ENCODE measurements at places on chromosomes 7 and 10.

DNA sequence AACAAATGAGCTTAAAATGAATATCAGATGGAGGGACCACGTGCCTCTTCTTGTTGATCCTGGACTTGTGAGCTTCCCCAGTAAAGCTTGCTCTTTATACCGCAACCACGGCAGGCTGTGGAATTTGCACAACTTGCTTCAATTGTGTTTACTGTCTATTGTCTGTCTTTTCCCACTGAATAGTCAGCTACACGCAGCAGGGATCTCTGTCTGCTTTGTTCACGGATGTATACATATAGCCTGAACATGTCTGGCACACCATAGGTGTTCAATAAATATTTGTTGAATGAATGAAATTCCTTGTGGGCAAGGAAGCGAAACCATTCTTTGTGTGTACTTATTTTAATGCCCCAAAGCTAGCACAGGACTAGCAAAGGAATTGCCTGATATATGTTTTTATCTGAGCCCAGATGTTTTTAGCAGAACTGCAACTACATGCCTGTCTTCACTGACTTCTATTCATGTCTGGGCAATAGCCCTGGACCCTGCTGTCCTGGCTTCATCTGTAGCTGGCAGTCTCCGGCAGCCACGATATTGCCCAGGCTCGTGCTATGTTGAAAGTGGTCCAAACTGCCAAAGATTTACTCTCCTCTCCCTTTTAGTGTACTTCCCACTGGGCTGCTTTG, 29.9 kb upstream of the IFRD1 start:
- DNase-seq, result no peak

- DNase-seq, result no peak
These were observed 4.4 kb downstream of the CDK6 start for GRCh38 chr7:92831716-92832533.

GRCh38 chr7:70266186-70266585, 667.9 kb downstream of the AUTS2 start:
- DNase-seq, result no peak

DNA sequence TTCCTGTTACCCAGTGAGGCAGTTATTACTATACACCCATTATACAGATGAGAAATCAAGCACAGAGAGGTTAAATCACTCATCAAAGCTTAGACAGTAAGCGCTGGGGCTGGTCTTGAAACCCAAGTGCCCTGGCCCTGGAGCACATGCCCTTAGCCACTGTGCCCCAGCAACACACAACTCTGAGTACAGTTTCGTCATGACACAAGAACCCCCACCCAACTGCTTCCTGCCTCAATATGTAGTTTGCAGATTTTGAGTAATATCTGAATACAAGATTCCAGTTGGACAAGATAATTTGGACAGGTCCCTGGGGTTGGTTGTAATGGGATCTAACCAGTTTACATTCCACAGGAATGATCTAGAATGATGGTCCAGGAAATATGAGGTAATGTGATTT, 62.8 kb downstream of the SH3PXD2A start:
- no peak for DNase-seq

DNA sequence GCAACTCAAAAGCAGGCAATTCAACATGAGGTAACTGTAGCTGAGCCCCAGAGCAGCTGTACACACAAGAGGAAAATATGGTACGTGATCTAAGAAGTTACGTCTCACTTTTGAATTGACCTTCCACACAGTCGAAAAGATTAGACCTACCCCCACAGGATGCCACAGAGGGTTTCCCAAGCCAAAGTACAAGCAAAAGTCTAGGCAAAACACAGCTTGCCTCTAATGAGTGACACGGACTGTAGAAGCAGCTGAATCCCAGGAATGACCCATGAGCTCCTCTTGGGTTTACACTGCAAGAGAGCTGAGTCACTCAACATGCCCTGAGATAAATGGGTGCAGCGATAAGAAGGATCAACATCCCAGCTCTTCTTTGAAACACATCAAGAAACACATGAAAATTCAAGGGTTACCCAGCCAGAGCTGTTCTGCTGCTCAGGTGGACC, 9.8 kb downstream of the CREB3L2 start:
- DNase-seq, result no peak

DNA sequence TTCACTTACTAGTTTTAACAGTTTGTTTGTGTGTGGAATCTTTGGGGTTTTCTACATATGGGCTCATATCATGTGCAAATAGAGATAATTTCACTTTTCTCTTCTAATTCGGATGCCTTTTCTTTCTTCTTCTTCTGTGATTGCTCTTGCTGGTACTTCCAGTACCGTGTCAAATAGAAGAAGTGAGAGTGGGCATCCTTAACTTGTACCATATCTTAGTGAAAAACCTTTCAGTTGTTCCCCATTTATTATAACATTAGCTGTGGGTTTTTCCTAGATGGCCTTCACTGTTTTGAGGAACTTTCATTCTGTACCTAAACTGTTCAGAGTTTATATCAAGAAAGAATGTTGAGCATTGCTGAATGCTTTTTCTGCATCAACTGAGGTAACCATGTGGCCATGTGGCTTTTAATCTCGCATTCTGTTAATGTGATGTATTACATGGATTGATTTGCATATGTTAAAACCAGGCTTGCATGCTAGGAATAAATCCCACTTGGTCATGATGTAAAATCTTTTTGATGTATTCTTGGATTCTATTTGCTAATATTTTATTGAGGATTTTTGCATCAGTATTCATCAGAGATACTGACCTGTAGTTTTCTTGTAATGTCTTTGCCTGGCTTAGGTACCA, 78.7 kb downstream of the FAM107B start:
- no peak for DNase-seq

DNA sequence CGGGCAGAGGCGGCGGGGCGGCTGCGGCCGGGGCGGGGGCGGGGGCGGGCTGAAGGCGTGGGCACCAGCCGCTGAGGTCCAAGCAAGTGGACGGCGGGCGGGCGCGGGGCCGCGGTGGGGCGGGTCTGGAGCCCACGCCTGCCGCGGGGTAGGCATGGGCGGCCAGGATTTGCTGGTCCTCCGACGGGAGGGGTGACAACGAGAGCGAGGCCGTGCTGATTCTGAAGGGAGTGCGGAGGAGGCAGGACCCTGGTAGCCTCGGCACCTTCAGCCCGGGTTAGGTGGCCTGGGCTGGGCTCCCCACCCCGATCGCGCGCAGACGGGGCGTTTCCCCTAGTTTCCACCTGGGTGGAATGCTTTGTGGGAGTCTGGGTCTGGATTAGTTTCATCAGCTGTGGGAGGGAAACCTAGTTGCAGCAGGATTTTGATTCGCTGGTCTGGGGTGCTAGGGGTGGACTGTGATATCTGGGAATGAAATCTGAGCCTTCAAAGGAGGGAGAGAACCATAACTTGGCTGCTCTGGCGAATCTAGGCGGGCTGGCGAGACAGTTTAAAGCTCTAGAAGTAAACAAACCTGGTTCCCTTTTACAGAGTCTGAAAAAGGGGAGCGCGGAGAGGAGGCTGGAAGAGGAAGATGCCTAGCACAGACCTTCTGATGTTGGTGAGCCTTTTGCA, 609 bp downstream of the SGPL1 start:
- DNase-seq, result no peak

DNA sequence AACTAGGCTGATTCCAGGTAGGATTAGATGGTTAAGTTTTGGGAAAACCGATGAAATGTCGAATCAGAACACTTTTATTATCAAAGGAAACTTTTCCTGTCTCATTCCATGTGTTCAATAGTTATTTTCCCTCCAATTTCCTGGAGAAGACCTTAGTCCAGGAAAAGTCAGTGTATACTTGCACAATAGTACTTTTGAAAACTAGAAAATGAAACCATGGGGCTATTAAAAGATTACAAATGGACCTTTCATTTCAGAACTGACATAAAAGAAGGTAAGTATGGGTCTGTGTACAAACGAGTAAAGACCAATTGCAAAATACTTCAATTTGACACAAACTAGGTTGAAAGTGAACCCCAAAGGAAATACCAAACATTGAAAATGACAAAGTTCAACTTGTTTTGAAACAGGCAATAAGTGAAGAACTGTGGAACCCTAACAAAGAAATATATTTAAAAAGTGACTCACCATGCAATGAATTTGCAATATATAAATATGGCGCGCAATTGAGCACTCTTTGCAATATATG, 2.1 kb downstream of the AVPI1 start:
- no peak for DNase-seq

GRCh38 chr10:94213980-94214379, 148.8 kb downstream of the NOC3L start:
- DNase-seq, result no peak

GRCh38 chr10:31004611-31005193, 27.0 kb downstream of the ZNF438 start:
- DNase-seq, result no peak

- no peak for DNase-seq
These were observed 35.2 kb downstream of the MCU start for GRCh38 chr10:72727130-72727529.

DNA sequence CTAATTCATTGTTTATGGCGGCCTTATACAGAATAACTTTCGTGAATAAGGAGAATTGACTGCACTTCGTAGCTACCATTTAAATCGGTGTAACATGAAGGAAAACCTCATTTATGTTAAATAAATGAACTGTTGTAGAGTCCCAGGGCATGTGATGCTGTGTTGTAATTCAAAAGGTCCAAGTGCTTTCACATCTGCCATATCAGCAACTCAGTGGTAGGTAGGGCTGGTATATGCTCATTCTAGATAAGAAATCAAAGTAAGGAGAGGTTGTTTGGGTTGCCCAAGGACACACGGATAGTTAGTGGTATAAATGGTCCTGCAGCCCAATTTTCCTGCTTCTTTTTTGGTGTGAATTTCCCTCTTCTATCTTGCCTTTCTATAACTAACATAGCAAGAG, 15.8 kb downstream of the BBS9 start:
- no peak for DNase-seq

DNA sequence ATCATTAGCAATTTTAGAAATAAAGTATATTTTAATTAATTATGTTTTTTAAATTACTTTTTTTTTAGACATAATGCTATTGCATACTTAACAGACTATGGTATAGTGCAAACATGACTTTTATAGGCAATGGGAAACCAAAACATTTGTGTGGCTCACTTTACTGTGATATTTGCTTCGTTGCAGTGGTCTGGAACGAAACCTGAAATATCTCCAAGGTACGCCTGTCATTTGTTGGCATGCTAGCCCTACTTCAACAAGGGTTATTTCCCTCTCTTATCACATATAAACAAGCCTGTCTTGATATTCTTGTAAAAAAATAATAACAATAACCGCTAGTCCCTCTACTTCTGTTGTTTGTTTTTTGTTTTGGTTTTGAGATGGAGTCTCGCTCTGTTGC, 74.2 kb downstream of the TYW1B start:
- no peak for DNase-seq

DNA sequence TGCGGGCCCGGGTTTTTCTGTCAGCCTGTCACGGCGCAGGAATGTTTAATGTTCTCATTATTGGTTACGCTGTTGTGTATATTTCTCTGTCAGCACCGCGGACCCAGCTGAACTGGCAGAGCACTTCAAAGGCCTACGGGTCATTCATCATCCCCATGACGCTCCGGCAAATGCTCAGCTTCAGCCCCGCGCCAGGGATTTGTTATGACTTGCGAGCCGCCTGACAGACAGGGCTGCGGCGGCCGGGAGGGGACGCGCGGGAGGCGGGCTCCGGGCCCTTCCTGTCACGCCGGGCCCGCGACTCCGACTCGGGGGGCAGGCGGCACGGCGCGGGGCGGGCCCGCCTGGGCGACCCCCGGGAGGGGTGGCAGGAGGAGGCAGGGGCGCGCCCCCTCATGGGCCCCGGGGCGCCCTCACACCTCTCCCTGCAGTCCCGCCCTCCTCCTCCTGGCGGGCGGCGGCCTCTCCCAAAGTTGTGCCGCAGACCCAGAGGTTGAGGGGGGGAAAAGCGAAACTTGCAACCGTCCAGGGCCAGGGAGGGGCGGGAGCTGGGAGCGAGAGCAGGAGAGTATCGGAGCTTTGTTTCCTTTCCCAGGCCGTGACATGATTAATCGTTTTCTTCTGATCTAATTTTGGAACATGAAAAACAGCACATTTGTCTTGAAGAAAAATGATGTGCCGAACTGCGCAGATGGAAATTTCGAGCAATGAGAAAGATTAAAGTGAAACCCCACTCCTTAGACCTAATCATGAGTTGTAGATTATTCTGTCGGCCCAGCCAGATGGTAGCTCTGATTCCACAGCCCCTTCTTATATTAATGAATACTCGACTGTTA, 59.3 kb upstream of the COMTD1 start:
- no peak for DNase-seq

GRCh38 chr10:132572545-132572937, 35.0 kb downstream of the INPP5A start:
- no peak for DNase-seq

GRCh38 chr7:134101716-134102115, 25.4 kb upstream of the LRGUK start:
- DNase-seq, result no peak

DNA sequence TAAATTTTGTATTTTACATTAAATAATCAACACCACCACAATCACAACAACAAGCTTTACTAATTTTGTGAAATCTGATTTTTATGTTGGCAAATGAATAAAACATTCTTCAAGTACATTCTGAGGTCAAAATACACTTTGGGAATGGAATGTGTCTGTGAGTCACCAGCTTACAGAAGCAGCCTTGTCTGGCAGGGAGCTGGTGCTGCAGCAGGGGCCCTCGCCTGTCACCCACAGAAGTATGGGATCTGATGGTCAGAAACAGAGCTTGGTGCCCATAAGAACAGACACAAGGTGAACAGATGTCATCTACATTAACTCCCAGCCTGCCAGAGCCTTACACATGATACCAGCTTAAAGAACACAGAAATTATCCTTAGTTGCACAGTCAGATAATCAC, 496.9 kb downstream of the CCSER2 start:
- no peak for DNase-seq

GRCh38 chr7:64557601-64558322, 5.1 kb downstream of the ZNF680 start:
- DNase-seq, result no peak

GRCh38 chr7:25870574-25870973, 281.4 kb upstream of the NFE2L3 start:
- no peak for DNase-seq

DNA sequence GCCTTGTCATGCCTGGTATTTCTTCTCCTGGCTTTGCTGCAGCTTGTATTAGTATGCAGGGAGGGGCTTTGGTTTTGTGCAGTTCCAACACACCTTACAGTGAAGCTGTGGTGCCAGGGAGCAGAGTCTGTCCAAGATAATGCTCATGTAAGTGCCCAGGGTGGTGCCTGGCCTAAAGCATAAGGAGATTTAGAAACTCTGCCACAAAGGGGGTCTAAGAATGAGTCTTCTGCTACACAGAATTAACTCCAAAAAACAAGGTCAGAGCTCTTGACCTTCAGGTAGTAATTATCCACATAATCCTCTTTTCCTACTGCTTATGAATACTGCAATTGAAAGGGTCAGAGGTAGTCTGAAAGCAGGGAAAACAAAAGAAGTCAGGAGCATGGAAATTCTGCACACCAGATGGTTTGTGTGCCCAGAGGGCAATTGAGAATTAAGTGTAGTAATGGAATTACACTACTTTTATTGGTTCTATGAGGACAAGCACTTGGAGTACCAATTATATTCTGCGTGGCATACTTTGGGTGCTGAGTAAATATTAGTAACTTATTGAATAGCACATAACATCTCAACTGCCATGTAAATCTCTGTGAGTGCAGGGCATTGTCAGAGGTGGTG, 121.5 kb downstream of the KAT6B start:
- DNase-seq, result no peak

Data from iPS DF 6.9 (cell line).